ENCODE measurements at places on chromosomes 2 and 18.

DNA sequence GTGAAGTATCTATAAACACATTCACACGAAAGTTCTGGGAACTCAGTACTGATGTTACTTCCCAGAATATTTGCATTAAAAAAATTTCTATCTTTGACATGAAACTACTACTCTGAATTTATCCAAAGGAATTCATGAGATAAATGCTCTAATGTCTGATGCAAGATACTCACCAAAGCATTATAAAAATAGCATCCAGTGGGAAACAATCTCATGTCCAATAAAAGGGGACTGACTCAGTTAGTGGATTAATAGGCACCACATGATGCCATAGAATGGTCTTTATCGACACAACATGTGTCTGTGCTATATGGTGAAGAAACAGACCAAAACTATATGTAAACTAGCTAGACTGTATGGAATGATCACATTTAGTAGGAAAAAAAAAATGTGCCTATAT is 33.9 kb downstream of the LAMA3 start:
- no peak for DNase-seq

GRCh38 chr18:73827801-73828200 is 319.8 kb downstream of the FBXO15 start:
- no peak for DNase-seq

GRCh38 chr2:239259603-239260298 is 141.1 kb downstream of the HDAC4 start:
- peak; percentile 37 for DNase-seq

- no peak for DNase-seq
These were observed 22.6 kb downstream of the EIPR1 start for GRCh38 chr2:3354986-3355385.

GRCh38 chr2:199409759-199410529 is 47.8 kb downstream of the SATB2 start:
- no peak for DNase-seq

GRCh38 chr2:121002597-121002996 is 266.9 kb downstream of the GLI2 start:
- no peak for DNase-seq

DNA sequence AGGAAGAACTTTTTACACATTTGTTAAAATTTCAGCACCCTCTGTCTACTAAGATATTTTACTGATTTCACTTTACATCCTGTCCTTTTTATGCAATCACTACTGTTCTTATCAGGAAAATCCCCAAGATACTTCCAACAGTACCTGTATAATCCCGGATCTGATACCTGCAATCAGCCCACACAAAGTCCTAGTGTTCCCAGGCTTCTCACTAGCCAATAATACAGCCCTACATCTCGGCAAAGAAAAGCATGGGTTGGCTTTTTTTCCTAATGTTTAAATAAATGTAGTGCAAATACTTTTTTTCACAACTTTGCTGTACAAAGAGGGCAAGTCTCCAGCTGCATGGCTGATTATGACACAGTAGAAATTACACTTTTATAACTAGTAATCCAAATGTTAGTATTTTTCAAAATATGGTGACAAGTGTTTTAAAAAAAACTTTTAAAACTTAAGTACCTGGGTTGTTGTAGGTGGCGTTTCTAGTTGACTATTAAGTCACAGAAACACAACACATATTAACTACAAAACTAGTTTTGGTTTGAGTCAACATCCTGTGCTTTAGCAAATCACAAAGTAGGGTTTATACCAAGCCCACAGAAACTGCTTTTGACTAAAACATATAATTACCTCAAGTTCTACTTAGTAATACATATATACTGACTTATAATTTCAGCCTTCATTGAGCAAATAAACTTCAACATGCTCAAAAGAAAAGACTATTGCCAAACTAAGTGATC is 19.5 kb downstream of the CNOT11 start:
- DNase-seq, result no peak

DNA sequence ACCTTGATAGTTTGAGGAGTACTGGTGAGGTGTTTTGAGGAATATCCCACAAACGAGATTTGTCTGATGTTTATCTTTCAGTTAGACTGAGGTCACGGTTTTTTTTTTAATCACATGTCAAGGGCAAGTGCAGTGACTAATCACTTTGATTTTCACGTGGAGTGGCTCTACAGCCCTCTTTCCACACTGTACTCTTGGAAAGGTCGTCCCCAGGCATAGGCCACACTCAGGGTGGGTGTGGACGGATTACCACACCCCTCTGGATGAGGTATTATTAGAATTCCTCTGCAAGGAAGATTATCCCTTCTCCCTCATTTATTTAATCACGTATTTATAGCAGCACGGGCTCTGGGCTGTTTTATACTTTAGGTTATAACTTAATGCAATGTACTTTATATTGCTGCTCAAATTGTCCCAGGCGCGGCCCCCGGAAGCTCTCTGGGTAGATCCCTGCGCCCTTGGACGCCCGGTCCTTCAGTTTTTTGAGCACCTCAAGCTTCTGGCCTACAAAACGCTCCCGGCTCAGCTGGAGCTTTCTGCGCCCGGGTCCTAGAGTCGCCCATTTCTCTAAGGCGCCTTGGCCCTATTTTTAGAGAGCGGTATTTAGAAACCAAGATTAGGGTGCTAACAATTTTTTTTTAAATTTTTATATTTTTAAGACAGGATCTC is 515 bp upstream of the PLEKHB2 start:
- DNase-seq, result peak; percentile 61

- DNase-seq, result no peak
These were observed 176.4 kb downstream of the SETBP1 start for GRCh38 chr18:44857081-44857480.

- DNase-seq, result no peak
These were observed 650.1 kb downstream of the SLC4A3 start for GRCh38 chr2:220277445-220277975.

GRCh38 chr2:26577442-26578112 is 63.6 kb downstream of the CIB4 start:
- DNase-seq, result peak; percentile 26

DNA sequence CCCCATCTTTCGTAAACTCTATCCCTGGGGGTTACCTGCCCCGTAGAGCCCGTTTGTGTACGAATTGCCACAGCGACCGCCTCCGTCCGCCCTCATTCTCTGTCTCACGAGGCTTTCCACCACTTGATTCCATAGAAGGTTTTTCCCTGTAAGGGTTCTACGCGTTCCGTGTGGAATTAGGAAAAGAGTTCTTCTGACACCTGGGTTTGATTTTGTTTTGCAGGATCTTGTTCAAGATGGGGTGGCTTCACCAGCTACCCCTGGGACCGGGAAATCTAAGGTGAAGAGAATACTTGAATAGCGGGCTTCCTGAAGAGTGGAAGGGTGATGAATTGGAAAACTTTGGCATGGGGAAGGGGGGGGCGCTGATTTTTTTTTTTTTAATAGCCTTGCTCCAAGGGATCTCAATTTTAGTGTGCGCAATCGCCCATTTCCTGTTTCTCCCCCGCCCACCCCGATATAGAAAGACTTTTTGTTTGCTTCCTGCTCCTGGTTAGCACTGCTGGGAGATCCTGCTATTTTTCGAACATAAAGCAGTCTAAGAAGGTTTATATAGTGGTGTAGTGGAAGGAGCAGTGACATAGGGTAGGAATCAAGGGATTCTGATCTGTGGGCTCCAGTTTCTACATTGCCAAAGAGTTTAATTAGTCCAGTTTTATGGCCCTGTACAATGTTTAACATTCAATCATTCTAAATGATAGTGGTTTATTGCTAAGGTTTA is 564 bp downstream of the GCC2 start:
- peak; percentile 54 for DNase-seq

DNA sequence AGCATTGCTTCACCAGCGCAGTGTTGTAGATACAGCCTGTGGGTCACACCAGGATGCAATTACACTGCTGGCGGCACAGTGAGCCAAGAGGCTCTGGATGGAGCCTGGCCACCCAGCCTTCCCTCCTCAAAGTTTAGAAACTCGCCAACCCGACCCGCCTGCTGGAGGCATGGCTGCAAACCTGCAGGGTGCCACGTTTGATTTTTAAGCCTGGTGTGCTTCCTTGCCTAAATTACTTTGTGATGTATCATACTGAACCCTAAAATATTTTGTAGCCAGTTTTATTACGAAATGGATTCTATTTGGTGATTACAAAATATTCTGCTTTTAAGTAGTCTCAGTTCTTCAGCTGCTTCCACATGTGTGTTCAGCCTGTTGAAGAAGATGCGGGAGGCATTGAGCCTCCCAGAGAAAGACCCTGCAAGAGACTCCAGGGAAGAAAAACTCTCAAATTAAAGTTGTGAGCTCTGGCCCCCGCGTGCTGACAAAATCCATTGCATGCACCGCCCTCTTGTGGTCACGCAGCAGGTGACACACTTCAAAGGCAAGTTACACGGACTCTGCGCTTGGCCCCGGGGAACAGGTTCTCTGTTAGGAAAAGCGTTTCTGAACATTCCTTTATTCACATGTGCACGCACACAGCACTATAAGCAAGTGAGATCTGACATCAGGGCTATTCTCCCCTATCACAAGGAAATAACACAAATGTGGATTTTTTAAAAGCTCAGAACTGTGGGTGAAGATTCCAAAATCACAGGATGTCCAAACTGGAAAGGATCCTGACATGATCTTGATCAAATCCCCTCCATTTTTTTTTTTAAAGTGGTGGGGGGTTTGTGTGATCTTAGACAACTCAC is 63.0 kb upstream of the TWIST2 start:
- peak; percentile 43 for DNase-seq

GRCh38 chr18:72107647-72108383 is 436.3 kb downstream of the CBLN2 start:
- DNase-seq, result no peak

DNA sequence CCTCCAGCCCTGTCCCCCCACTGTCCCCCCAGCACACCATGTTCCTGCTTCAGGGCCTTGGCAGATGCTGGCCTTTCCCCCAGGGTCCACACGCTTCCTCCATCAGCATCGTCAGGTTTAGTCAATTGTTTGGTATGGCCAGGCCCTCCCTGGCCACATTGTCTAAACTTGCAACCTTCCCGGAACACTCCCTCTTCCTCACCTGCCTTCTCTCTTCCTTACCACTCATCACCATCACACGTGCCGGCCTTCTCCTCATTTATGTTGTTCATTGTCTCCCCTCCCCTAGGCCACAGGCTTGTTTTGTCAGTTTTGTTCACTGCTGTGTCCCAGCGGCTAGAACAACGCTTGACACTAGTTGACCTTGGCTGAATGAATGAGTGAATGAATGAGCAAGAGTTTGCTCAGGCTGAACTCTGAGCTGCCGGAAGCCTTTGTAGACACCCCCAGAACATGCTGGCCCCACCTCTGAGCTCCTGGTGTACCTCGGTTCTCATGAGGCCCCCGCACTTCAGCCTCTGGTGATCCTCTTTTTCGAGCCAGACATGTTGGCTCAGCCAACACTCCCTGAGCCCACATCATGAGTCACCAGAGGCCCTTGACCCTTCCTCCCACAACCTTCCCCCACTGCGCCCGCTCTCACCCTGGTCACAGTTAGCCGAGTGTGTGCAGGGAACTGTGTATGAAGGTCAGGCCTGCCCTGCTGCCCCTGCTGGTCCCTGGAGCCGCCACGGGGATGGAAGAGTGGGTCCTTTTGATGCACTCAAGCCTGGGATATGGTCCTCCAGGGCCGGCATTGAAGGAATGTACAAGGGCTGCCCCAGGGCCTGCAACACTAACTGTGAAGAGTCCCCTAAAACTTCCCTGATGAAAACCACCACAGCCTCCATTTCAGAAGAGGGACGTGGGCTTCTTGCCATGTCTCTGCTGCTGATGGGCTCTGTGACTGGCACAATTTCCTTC is 57.5 kb downstream of the HS1BP3 start:
- no peak for DNase-seq

DNA sequence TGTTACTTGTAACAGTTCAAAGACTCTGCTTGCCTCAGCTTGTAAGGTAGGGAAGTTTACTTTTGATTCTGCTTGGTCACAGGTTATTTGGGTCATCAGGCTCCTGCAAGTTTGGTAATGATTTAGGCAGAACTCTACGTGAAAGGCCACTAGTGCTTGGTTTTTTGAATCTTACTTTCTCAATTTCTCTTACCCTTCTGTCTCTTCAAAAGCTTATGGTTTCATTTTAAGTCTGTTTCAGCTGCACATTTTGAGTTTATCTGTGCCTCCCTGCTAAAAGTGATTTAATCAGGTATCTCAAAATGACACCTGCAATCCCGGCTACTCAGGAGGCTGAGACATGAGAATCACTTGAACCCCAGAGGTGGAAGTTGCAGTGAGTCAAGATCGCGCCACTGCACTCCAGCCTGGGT is 26.3 kb upstream of the MOCOS start:
- no peak for DNase-seq

GRCh38 chr18:36149514-36150289 is 20.0 kb downstream of the ELP2 start:
- DNase-seq, result no peak

- DNase-seq, result no peak
These were observed 8.4 kb upstream of the ANXA4 start for GRCh38 chr2:69733342-69734034.
